Vein endothelial cell (primary cell): ENCODE measurements at places on chromosomes 11 and 22. TPM values are rescaled to one million over a fixed set of nuclear protein-coding genes. Genes with fewer than 3 reads are reported as not detected.

Gene KCNK4
- total RNA-seq: 0.10 TPM in 1 of 2 replicates, not detected in the other

Gene PTPRCAP
- total RNA-seq: 0.19 and 0.33 TPM in 2 replicates

Gene OR8H3
- not detected in 2 replicates for total RNA-seq

Gene OR5P2
- 0.33 TPM in 1 of 2 replicates, not detected in the other for total RNA-seq

Gene OLFML1
- total RNA-seq: not detected in 2 replicates

Gene CD3G
- not detected in 2 replicates for total RNA-seq

Gene LRRC51
- total RNA-seq: 2.9 and 6.2 TPM in 2 replicates

Gene APOL3
- 47.7 and 58.8 TPM in 2 replicates for total RNA-seq

Gene PRG2
- not detected in 2 replicates for total RNA-seq

Gene GNAZ
- total RNA-seq: 0.96 and 1.3 TPM in 2 replicates

Gene CD3D
- total RNA-seq: not detected in 2 replicates
